ENCODE measurements at places on chromosomes 5 and 9.
A peak's percentile ranks its signal among the peaks of the same experiment; 100 is the strongest.

DNA sequence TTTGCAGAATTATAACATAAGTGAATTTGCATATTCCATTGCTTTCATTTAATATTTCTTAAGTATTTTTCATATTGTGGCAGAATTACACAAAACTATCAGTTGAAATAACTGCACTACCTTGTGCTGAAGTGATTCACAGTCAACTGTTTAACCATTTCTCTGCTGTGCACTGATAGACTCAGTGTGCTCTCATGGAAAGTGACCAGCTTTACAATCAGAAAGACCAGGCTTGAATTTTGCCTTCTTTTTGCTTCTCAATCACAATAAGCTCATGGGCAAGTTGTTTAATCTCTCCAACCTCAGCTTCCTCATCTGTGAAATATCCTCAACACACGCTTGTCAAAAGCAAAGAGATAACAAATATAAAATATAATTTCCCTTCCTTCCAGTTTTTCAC lies 18.3 kb downstream of the CDK5RAP2 start:
- DNase-seq, result no peak

DNA sequence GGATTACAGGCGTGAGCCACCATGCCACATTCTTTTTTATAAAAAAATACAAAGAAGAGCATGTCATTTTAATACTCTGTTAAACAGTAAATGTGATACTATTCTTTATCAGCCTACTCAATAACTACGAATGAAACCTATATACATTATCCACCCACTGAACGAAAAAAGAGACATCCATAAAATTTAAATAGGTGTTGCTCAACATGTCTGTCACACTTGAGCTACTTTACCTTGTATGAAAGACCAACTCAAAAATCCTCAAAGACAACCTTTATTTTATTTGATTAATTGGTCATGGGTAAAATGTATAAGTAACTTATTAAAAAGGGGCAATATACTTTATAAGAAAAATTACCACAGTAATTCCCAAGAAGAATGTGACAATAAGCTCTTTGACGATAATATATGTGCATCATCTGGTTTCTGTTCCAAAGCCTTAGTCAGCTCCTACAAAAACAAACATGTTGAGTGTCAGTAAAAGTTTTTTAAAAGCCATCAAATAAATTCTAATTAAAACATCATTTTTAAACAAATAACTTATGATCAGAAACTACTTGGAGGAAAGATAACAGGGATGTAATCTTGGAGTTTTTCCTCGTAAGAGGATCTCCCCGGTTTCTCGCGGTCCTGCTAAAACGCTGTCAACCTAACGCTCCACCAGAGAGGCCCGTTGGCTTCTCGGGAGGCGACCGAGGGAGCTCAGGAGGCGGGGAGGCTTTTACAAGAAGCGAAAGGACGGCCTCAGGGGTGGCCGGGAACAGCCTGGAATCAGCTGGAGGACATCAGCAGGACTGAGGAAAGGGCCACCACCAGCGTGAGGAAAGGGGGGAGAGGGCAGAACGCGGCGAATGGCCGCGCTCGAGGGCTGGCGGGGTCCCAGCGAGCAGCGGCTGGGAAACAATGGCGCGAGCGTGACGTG lies 13.5 kb upstream of the ANKRD18B start:
- DNase-seq, result peak; percentile 73

GRCh38 chr5:53479590-53480415 lies 626 bp upstream of the FST start:
- no peak for DNase-seq

- DNase-seq, result peak; percentile 17
These were observed 49.5 kb upstream of the SARDH start for GRCh38 chr9:133787754-133788025.

GRCh38 chr5:119353686-119354366 lies 2.0 kb upstream of the TNFAIP8 start:
- DNase-seq, result no peak

- DNase-seq, result no peak
These were observed 115.3 kb downstream of the TLE4 start for GRCh38 chr9:79687131-79687447.

- no peak for DNase-seq
These were observed 103.1 kb downstream of the SERINC5 start for GRCh38 chr5:80152778-80153177.
